ENCODE measurements at places on chromosomes 3 and 15. TPM values are rescaled to one million over a fixed set of nuclear protein-coding genes. Genes with fewer than 3 reads are reported as not detected.
A peak's percentile ranks its signal among the peaks of the same experiment; 100 is the strongest.

Gene TSEN2
- 23.3 TPM for total RNA-seq

Gene TCF12
- total RNA-seq: 146 TPM

Gene LYSMD2
- total RNA-seq: 8.9 TPM

Gene MESP2
- not detected for total RNA-seq

Gene CDC25A
- total RNA-seq: 0.40 TPM

Gene ARID3B
- total RNA-seq: 2.9 TPM

Gene HIGD1A
- 457 TPM for total RNA-seq

- no peak for ATAC-seq
- no peak overlapping the region for H3K4me3 ChIP-seq
- H3K27me3 ChIP-seq: peaks cover 28% of the 10 kb centered on the region
- no peaks in the 10 kb centered on the region for H3K4me1 ChIP-seq
These were observed 70.4 kb upstream of the GATA2 start for GRCh38 chr3:128563439-128563838.

- no peaks in the 10 kb centered on the region for H3K27me3 ChIP-seq
- H3K27ac ChIP-seq: no peak overlapping the region
- no peak overlapping the region for H3K4me3 ChIP-seq
- peaks cover 5% of the 10 kb centered on the region for H3K36me3 ChIP-seq
- peaks cover 12% of the 10 kb centered on the region for H3K4me1 ChIP-seq
These were observed 52.5 kb downstream of the PHC3 start for GRCh38 chr3:170128977-170129431.

- H3K4me1 ChIP-seq: no peaks in the 10 kb centered on the region
- peak; percentile 38 for ATAC-seq
- no peak overlapping the region for H3K27ac ChIP-seq
- H3K27me3 ChIP-seq: no peaks in the 10 kb centered on the region
- H3K36me3 ChIP-seq: peaks cover 6% of the 10 kb centered on the region
- H3K4me3 ChIP-seq: no peak overlapping the region
These were observed 3.8 kb downstream of the NRROS start for GRCh38 chr3:196643201-196643749.

DNA sequence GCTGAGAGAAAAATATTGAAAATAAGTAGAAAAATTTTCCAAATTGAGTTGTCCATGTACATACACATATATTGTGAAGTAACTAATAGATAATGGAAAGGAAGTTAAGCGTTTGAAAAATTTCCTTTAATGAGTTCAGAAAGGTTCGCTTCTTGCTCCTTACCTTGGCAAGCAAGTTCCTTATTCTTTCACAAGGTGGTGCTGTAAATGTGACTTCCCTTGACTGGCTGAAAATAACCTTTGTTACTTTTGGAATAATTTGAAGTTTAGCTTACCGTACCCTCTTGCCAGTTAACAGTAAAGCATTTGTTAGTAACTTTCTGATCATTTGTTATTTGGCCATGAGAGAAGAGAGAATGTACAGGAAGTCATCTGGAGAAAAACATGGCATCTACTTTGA is 41.6 kb downstream of the PYDC2 start:
- no peak overlapping the region for H3K4me3 ChIP-seq
- H3K27ac ChIP-seq: no peak overlapping the region
- no peak for ATAC-seq
- H3K4me1 ChIP-seq: no peaks in the 10 kb centered on the region

DNA sequence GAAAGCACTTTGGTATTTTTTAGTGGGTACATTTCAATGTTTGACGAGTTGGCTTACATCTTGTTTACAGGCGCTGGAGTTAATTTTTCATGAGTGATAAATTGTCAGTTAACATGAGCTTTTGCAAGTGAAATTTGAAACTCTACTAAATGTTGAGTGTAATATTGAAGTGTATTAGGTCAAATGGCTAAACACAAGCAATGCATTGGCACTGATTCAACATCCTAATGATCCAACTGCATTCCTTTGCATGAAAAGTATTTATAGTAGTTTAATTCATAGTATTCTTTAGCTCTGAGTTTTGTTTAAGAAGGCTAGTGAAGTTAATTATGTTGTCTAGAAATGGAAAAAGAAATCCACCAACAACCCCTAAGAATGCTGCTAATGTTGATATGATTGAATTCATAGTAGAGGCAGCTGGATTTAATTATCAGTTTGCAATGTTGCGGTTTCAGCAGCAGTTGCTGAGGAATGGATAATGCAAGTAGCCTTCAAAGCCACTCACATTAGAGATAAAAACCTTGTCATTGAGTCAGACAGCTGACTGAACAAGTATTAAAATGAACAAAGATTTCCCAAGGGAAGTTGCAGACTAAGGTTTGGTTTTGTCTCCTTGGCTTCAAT is 245.6 kb upstream of the GOLIM4 start:
- H3K4me1 ChIP-seq: no peaks in the 10 kb centered on the region
- no peak overlapping the region for H3K27ac ChIP-seq
- no peaks in the 10 kb centered on the region for H3K27me3 ChIP-seq
- no peaks in the 10 kb centered on the region for H3K36me3 ChIP-seq

GRCh38 chr3:141900343-141900742 is 23.9 kb downstream of the ATP1B3 start:
- H3K4me3 ChIP-seq: no peak overlapping the region
- ATAC-seq: no peak

DNA sequence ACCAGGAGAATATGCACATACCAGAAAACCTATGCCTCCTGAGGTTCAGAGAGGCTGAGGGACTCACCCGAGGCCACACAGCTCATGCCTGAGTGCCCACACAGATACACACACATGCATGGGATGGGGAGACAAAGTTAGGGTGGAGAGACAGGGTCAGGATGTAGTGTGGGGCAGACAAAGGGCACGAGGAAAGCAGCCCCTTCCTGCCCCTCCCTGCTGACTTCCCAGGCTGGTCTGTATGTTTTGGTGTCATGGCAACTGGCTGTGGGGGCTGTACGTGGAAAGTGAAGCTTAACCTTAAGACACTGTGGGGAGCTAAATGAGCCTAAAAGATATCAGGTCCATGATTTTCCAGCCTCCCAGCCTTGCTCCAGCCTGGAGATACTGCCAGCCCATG is 57.8 kb downstream of the EPHB3 start:
- no peak overlapping the region for H3K4me3 ChIP-seq
- no peaks in the 10 kb centered on the region for H3K27me3 ChIP-seq

DNA sequence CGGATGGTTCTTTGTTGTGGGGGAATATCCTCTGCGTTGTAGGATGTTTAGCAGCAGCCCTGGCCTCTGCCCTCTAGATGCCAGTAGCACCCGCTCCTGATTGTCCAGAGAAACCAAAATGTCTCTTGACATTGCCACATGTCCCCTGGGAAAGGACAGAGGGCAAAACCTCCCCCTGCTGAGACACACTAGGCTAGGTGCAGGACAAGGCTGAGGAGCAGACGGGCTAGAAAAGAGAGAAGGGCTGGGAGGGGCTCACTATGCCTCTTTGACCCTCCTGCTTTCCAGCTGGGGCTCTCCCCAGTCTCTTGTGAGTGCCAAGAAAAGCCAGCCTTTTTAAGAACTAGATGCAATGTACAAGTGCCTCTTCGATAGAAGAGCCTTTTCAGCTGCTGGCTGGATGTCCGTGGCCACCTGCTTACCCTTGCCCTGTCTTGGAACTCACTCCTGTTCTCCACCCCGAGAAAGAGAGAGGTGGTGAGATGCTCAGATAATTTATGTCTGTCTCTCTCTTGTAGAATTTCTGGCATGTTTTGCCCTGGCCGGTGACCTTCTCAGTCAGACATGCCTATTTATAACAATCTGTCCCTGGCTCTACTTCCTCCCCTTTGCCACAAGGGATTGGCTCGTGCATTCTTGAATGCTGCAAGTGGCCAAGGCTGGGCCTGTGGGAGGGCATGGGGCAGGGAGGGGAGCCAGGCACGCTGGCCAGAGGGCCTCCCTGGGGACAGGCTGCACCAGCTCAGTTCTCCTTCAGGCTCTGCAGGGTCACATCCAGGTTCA is 142.6 kb downstream of the RPLP1 start:
- no peaks in the 10 kb centered on the region for H3K36me3 ChIP-seq
- peak overlapping the region; percentile 6 for H3K4me3 ChIP-seq
- H3K27me3 ChIP-seq: no peaks in the 10 kb centered on the region
- peaks cover 3% of the 10 kb centered on the region for H3K4me1 ChIP-seq
- ATAC-seq: peak; percentile 75

- no peaks in the 10 kb centered on the region for H3K27me3 ChIP-seq
- no peak overlapping the region for H3K4me3 ChIP-seq
- H3K27ac ChIP-seq: no peak overlapping the region
- no peak for ATAC-seq
These were observed 18.3 kb upstream of the IL20RB start for GRCh38 chr3:136939489-136939888.

- H3K4me3 ChIP-seq: no peak overlapping the region
- no peak overlapping the region for H3K27ac ChIP-seq
- H3K36me3 ChIP-seq: no peaks in the 10 kb centered on the region
- no peak for ATAC-seq
- H3K27me3 ChIP-seq: peaks cover 43% of the 10 kb centered on the region
These were observed 2.9 kb downstream of the RNU6-1 start for GRCh38 chr15:67836955-67837354.

- H3K27me3 ChIP-seq: no peaks in the 10 kb centered on the region
- H3K36me3 ChIP-seq: no peaks in the 10 kb centered on the region
- peaks cover 9% of the 10 kb centered on the region for H3K4me1 ChIP-seq
- no peak overlapping the region for H3K4me3 ChIP-seq
- no peak overlapping the region for H3K27ac ChIP-seq
These were observed 15.3 kb upstream of the TNFSF10 start for GRCh38 chr3:172538368-172539151.

DNA sequence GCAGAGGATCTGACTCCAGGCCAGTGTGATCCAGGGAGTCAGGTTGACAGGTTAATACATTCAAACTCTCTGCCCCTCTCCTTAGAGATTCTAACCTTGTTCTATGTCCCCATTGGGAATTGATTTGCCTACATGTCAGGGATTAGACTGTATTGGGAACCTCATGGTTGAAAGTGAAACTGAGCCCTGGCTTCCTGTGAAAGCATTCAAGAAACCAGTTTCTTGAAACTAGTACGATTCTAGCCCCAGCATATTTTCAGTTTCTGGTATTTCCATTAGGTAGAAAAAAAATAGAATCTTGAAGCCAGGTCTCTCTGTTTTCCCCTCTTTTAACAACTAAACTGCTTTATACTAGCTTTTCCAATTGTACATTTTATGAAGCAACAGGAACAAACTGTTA is 140.4 kb upstream of the ABI3BP start:
- no peaks in the 10 kb centered on the region for H3K27me3 ChIP-seq
- no peak overlapping the region for H3K27ac ChIP-seq
- no peak overlapping the region for H3K4me3 ChIP-seq
- no peaks in the 10 kb centered on the region for H3K4me1 ChIP-seq
- no peaks in the 10 kb centered on the region for H3K36me3 ChIP-seq

DNA sequence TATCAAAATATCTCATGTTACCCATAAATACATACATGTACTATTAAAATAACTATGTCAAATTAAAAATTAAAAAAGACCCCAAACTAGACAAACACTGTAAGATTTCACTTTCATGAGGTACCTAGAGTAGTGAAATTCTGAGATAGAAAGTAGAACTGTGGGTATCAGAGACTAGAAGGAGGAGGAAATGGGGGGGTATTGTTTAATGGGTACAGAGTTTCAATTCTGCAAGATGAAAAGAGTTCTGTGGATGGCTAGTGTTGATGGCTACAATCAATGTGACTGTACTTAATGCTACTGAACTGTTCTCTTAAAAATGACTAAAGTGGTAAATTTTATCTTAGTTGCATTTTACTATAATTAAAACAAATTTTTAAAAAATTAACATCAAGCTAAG is 36.6 kb downstream of the RFX7 start:
- H3K27me3 ChIP-seq: no peaks in the 10 kb centered on the region
- H3K27ac ChIP-seq: no peak overlapping the region
- ATAC-seq: no peak
- H3K4me3 ChIP-seq: no peak overlapping the region
- H3K36me3 ChIP-seq: peaks cover 2% of the 10 kb centered on the region
- H3K4me1 ChIP-seq: peaks cover 15% of the 10 kb centered on the region

- H3K4me1 ChIP-seq: no peaks in the 10 kb centered on the region
- no peak overlapping the region for H3K4me3 ChIP-seq
- no peaks in the 10 kb centered on the region for H3K27me3 ChIP-seq
- H3K27ac ChIP-seq: no peak overlapping the region
- ATAC-seq: no peak
- H3K36me3 ChIP-seq: no peaks in the 10 kb centered on the region
These were observed 10.1 kb upstream of the SERPINI2 start for GRCh38 chr3:167483708-167484475.

DNA sequence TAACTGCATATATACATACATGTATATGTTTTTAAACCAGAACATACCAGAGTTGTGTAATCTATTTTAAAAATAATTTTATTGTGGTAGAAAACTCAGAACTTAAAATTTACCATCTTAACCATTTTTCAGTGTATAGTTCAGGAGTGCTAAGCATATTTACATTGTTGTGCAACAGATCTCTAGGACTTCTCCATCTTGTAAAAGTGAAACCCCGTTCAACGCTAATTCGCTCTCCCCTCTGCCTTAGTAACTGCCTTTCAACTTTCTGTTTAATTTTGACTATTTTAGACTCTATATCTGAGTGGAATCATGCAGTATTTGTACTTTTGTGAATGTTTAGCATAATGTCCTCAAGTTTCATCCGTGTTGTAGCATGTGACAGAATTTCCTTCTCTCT is 51.8 kb upstream of the SSR3 start:
- H3K4me1 ChIP-seq: peaks cover 8% of the 10 kb centered on the region
- H3K27me3 ChIP-seq: no peaks in the 10 kb centered on the region
- peak overlapping the region; percentile 47 for H3K4me3 ChIP-seq

- ATAC-seq: no peak
- no peaks in the 10 kb centered on the region for H3K36me3 ChIP-seq
- no peak overlapping the region for H3K27ac ChIP-seq
These were observed 108.9 kb downstream of the ANO10 start for GRCh38 chr3:43512754-43513404.

GRCh38 chr3:23785097-23785645 is 20.6 kb upstream of the UBE2E1 start:
- H3K27ac ChIP-seq: no peak overlapping the region
- H3K36me3 ChIP-seq: no peaks in the 10 kb centered on the region
- no peak for ATAC-seq
- H3K4me1 ChIP-seq: no peaks in the 10 kb centered on the region
- H3K4me3 ChIP-seq: no peak overlapping the region

DNA sequence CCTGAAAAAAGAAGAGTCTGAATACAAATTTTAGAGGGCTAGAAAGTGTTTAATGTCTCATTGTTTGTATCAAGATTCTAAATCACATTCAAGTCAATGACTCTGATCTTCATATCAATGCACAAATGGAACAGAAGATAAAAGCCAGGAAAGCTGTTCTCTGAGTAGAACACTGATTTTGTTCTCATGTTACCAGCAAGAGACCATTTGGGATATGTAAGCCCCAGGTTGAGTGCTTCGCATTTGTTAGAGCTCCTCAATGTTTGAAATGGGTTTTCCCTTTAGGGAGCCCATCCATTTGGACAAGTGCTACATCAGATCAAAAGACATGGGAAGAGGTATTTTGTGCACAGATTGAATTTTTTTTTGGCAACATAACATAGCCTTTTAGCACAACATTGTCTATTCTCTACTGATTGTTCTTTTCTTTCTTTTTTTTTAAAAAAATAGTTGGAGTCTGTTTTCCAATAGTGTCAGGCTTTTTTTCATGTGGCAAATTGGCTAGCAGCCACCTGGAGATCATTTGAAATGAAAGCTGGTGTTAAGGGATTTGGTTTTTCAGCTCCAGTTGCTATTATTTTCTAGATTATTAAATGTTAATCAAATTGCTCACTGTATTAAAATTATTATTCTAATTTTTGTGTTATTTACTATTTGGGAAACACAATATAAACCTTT is 74.5 kb upstream of the ZPLD1 start:
- H3K36me3 ChIP-seq: no peaks in the 10 kb centered on the region
- H3K27ac ChIP-seq: no peak overlapping the region
- no peak overlapping the region for H3K4me3 ChIP-seq
- no peaks in the 10 kb centered on the region for H3K27me3 ChIP-seq
- no peaks in the 10 kb centered on the region for H3K4me1 ChIP-seq

Measured in gastroesophageal sphincter (tissue), 4 donors.